ENCODE measurements at places on chromosomes 11 and 22. TPM values are rescaled to one million over a fixed set of nuclear protein-coding genes. Genes with fewer than 3 reads are reported as not detected.
A peak's percentile ranks its signal among the peaks of the same experiment; 100 is the strongest.

JAM3 gene
- 7.6 TPM for polyA plus RNA-seq

KRTAP5-8 gene
- 0.13 TPM for polyA plus RNA-seq

POLD3 gene
- polyA plus RNA-seq, result 15.6 TPM

TMEM41B gene
- 20.6 TPM for polyA plus RNA-seq

MFNG gene
- polyA plus RNA-seq, result 20.5 TPM

SIK2 gene
- 3.8 TPM for polyA plus RNA-seq

GRCh38 chr11:1650034-1650917 is 20.7 kb downstream of the KRTAP5-5 start:
- DNase-seq, result no peak

DNA sequence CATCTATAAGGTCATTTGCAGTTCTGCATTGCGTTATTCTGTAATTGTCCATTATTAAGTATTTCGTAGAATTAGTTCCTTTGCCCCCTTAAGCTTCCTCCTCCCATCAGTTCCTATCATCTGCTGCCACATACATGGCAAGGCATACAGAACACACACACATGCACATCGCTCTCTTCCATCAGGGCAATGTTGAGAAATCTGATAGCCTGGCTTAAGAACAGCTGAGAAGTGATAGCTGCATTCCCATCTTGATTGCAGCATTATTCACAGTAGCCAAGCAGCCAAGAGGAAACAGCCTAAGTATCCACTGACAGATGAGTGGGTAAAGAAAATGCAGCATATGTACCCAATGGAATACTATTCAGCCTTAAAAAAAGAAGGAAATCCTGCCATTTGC is 186.8 kb upstream of the CADM1 start:
- no peak for DNase-seq

DNA sequence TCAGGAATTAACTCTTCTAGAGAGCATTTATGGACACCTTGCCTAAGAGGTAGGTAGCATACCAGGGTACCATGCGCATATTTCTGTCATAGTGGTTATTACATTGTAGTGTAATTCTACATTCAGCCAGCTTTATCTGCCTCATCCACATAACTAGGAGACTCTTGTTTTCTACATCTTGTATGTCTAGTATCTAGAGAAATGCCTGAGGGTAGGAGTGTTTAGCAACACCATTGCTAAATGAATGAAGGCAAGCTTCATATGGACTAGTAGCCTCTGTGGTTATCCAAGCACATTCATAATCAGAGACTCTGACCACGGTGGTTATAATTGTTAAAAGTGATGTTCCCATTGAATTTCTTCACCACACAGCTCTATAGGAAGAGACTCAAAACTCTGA is 107.9 kb downstream of the NTM start:
- no peak for DNase-seq

DNA sequence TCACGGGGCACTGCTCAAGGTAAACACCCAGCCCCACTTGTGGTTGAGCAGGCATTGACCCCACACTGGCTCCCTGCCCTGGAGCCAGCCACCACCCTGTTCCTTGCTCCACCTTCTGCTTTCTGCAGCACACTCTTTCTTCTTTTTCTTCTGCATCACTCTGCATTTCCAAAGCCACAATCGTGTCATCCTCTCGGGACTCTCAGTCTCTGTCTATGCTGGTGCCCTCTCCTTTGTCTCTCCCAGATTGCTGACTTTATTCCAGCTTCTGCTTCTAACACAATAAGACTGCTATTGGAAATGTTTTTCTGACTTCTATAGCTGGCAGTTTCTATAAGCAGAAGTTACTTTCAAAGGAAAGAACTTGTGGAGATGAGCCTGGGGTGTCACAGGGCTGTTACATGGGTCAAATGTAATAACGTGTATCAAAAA is 14.4 kb downstream of the GRAP2 start:
- DNase-seq, result no peak

GRCh38 chr11:113528982-113529381 is 53.8 kb upstream of the DRD2 start:
- DNase-seq, result no peak

- no peak for DNase-seq
These were observed 1259.5 kb downstream of the TBC1D22A start for GRCh38 chr22:48021991-48022401.

DNA sequence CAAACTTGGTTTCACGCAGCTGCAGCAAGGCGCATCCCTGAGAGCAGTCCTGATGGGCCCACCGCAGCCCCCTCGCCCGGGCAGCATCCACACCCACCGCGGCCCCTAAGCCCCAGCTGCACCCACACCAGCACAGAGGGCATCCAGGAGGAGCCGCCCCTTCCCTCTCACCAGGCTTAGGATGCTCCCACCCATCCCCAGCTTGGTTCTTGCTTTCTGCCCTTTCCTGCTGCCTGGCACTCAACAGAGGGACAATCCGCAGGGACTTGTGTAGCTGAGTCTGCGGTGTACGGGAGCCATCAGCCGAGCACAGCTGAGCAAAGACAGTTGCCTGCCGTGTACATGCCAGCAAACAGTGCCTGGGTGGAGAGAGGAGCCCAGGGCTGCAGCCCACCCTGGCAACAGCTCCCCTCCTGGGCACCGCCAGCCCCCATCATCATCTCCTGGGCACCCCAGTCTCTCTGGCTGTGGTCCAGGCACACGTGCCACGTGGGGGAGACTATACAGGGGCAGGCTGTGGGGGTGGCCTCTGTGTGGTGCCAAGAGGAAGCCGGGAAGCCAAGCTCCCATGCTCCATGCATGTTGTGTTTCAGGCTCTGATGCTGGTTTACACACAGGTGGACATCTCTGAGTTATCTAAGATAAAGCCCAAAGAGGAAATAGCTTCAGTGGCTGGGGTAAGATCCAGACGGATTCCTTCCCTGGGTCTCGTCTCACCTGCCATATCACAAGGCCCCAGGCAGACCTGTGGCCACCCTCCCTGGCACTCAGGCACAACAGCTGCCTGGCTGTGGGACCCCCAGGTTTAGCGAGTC is 36.0 kb upstream of the GNB1L start:
- no peak for DNase-seq

- DNase-seq, result no peak
These were observed 145.0 kb downstream of the CCDC34 start for GRCh38 chr11:27217948-27218420.

GRCh38 chr22:31628362-31628761 is 33.7 kb downstream of the PISD start:
- DNase-seq, result peak; percentile 2

DNA sequence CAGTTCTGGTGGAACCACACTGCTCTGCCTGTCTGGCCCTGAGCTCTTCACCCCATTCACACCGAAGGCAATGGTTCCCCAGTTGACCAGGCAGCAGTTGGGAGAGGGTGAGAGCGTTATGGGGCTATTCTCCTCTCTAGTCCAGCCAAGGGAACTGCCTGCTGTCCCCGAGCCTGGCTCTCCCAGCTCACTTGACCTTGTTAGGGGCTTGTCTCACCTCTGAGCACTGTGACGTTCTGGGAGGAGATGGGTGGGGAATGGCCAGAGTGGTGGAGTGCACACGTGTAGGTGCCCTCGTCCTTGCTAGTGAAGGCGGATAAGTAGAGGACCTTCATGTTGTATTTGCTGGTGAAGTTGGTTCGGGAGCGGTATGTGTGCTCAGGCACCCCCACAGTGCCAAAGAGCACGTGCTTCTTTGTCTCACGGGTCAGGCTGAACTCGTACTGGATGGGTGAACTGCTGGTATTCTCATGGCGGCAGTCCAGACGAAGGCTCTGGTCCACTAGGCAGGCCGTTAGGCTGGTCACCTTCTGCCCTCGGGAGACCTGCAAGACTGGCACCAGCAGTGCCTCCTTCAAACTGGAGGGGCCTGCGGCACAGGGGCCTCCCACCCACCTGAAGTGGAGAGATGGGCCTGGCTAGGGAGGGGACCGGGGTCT is 3.0 kb downstream of the THY1 start:
- DNase-seq, result no peak

- DNase-seq, result no peak
These were observed 191.6 kb upstream of the CADM1 start for GRCh38 chr11:115695677-115696364.

- DNase-seq, result peak; percentile 34
These were observed 1.6 kb downstream of the APLP2 start for GRCh38 chr11:130071211-130071712.

- no peak for DNase-seq
These were observed 1.1 kb upstream of the TTLL8 start for GRCh38 chr22:50058906-50059880.

All from small intestine (tissue), 16 donors.